Hematopoietic multipotent progenitor cell treated with erythropoietin and hydrocortisone succinate and interleukin-3 and kit ligand, for 4 days (in vitro differentiated cells): ENCODE measurements at places on chromosomes 2 and 18.

GRCh38 chr2:60413069-60413813 is 140.2 kb downstream of the BCL11A start:
- DNase-seq = no peak

DNA sequence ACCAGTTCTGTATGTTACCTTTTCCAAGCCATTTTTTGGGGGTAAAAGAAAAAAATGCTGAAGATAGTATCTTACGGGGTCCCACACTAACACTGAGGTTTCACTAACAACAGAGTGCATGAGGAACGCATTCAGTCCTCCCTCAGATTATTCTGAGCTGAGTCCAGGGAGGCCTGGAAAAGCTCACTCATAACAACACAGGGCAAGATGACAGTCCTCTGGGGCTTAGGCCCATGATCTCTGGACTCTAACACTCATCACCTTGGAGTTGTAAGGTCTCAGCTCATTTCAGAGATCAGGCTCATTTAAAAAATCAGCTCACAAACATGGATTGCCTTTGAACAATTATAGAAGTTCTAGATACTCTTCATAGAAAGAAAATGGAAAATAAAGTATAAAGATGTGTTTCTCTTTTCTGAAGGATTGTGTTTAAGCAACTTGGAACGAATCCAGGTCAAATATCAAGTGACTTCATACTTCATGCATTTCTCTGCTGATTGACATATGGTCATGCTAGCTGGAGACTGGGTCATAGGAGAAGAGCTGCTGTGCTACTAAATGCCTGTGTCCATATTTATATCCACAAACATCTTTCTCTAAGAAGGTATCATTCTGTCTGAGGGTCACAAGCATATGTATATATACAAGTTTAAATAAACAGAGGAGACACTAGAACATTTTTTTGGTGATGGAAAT is 265.8 kb downstream of the ALK start:
- no peak for DNase-seq

GRCh38 chr2:240581811-240582210 is 4.7 kb upstream of the CAPN10 start:
- DNase-seq = no peak

- no peak for DNase-seq
Observed at GRCh38 chr2:98027538-98027937, 31.8 kb upstream of the TMEM131 start.

- no peak for DNase-seq
Observed at GRCh38 chr2:229001196-229001595, 269.9 kb downstream of the PID1 start.

- DNase-seq = no peak
Observed at GRCh38 chr18:35511428-35511827, 13.7 kb upstream of the INO80C start.

DNA sequence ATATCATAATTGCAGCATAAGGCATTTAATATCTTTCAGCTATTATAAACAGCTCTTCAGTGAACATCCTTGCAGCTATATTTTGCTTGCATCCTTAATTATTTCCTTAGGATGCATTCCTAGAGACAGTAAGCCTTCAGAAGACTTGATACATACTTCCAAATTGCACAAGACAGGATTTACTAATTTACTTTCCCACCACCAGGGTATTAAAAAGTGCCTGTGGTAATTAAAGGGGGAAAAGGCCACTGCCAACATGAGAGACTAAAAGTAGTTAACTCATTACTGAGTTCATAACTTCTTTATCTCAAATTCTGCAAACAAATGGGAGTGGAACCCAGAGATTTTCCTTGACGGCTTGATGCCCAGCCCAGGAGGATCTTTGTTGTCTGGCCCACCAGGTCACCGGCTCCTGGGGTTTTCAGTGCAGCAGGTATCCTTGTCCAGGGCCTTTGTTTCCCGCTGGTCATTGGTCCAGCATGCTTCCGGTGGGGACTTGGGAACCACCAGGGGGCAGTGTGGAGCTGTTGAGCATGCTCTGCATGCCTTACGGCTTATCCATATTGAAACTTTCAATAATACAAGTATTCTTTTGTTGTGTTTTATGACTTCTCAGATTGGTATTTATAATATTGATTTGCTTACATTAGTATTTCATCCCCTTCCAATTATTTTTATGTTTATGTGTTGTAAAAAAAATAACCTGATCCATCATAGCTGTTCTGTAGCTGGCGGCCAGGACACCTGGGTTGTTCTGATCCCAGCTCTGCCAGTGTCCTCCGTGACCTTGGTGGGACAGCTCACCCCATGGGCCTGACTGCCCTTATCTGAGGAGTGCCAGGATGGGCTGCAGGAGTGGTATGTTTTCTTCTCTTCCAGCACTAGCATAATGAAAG is 61.4 kb downstream of the TGOLN2 start:
- DNase-seq = peak; percentile 80
